A673 (cell line): ENCODE measurements at places on chromosomes 11 and 22.

DNA sequence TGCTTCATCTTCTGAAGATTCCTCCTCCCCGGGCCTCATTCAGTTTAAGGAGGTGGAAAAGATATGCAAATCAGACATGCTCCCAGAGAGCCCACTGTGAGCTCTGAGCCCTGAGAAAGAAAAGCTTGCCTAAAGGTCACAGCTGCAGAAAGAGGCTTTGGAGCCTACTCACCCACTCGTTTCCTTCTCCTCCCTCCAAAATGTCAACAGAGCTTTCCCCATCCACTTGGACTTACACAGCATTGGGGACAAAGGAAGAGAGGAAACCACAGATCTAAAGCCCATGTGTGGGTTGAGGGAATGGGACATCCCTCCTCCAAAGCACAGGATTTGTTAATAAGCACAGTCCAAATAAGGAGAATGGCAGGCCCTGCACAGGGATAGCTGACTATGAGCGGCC is 158.4 kb downstream of the ETS1 start:
- DNase-seq, result no peak

- no peak for DNase-seq
Observed at GRCh38 chr11:22497474-22497873, 128.1 kb downstream of the FANCF start.

GRCh38 chr11:60899046-60899936 is 7.1 kb downstream of the PRPF19 start:
- DNase-seq, result peak; percentile 87

DNA sequence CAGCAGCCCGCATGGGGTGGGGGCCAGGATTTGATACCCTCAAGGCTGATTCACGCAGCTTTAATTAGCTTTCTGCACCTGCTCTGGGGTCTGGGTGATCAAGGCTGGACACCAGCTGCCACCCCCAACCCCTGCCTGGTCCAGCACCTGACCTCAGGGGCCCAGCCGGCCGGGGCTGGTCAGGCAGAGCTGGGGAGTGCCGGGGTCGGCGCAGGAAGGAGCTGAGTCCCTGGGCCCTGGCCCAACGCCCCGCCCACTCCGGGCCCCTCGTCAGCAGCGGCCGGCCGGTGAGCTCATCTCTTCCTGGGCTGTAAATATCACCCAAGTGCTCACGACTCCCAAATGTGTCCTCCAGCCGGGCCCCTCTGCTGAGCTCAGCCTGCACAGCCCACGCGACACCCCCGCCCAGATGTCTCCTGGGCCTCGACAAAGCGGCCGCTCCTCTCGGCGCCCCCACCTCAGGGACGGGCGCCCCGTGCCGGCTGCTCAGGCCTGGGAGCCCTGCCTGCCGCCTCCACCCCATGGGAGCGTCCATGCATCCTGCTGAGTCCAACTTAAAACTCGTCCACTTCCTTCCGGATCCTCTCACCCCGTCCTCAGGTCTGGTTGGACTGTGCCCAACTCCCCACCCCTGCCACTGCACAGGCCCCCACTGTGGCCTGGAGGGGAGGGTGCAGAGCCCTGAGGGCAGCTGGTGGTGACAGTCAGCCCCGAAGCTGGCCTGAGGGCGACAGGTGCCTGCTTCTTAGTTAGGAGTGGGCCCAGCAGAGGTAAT is 29.0 kb downstream of the RTN4R start:
- peak; percentile 22 for DNase-seq

GRCh38 chr11:27545946-27546345 is 39.4 kb upstream of the LIN7C start:
- DNase-seq, result peak; percentile 48

GRCh38 chr11:33778675-33779074 is 4.4 kb upstream of the FBXO3 start:
- DNase-seq, result peak; percentile 88

DNA sequence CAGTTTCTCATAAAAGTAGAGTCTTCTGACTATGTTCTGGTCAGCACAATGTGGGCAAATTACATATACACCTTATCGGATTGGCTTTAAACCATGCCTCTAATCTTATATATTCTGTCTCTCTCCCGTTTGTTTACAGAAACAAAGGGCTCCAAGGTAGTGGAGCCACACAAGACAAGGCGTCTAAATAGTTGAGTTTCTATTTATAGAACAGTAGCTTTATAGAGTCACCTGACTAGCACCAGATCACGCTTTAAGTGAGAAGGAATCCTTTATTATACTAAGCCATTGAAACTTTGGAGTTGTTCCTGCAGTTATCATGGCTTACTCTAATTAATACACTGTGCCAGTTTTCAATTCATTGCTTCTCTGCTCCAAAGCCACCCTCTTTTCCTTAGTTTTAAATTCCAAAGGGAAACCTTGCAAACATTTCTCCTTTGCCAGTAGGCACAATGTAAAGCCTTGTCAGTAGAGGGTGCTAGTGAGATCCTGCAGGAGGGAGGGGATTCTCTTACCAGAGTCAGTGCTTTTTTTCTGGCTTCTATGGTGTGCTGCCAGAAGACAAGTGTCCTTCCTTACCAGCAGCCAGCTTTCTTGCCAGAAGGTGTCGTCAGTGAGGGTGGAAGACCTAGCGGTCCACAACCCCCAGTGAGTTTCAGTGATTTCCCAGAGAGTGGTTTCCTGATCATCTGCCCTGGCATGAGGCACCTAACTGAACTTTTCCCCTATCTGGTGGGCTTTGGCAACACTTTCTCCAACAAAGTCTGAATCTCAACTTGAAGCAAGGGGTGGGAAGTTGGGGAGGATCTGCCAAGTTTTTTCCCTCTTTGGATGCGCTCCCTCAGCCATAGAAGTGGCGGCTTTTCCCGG is 71.7 kb downstream of the RAB38 start:
- peak; percentile 92 for DNase-seq

- peak; percentile 20 for DNase-seq
Observed at GRCh38 chr22:22709719-22710445, 65.5 kb downstream of the GGTLC2 start.

DNA sequence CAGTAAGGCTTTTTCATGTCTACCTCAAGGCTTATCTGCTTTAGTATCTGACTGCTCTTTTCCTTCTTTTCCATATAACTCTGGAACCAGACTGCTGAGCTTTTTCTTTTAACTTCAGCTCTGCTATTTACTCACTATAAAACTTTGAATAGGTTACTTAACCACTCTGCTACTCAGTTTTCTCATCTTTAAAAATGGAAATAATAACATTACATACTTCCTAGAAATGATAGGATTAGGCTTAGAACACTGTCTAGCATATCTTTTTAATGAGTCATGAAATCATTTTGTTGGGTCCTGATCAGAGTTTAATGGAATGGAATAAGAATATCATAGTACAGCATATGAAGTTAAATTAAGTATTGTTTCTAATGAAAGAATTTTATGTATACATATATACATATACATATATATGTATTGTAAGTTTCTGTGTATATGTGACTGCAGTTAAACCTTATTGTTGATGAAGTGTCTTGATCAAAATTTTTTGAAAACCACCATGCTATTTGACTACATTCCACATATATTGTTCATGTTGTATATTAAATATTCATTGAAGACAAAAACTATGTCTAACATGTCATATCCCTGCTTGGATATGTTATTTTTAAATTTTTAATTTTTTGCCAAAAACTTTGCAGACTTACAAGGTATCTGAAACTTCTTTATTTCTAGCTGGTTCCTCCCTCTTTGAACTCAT is 120.2 kb downstream of the METTL15 start:
- peak; percentile 49 for DNase-seq

DNA sequence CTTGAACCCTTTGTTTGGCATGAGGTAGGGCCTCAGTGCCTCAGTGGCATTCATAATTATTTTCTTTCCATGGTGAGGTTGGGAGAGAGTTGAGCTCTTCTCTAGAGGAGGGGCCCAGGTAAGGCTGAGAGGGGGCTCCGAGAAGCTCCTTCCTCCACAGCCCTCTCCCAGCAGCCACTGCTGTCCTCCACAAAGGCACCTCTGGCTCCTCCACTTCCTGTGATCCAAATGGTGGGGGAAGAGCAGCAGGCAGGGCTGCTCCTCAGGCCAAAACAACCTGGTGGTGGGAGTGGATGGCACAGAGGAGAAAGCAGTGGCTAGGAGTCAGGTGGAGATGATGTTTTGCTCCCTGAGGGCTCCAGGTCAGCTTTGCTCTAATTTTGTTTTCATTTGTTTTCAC is 13.3 kb downstream of the ROBO4 start:
- DNase-seq, result no peak

GRCh38 chr22:33747576-33748180 is 172.6 kb downstream of the LARGE1 start:
- no peak for DNase-seq

DNA sequence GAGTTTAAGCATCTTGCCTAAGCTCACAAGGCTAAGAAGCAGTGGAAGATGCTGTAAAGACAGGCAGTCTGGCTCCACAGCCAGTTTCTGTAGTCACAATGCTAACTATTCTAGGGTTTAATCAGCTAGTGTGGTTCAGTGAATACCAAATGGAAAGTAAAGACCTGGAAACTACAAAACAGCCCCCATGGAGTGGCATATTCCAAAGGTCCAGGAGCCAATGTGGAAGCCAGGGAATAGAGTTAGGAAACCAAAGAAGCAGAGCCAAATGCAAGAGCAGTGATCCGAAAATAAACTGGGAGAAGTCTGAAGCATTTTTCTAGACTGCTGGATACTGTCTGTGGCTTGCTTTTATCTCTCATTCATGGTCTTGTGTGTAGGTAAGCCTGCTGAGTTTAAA is 731.2 kb upstream of the ANO5 start:
- DNase-seq, result no peak

GRCh38 chr11:104130161-104130560 is 33.8 kb downstream of the PDGFD start:
- DNase-seq, result no peak

- DNase-seq, result peak; percentile 30
Observed at GRCh38 chr22:44592824-44593148, 94.8 kb upstream of the RTL6 start.

DNA sequence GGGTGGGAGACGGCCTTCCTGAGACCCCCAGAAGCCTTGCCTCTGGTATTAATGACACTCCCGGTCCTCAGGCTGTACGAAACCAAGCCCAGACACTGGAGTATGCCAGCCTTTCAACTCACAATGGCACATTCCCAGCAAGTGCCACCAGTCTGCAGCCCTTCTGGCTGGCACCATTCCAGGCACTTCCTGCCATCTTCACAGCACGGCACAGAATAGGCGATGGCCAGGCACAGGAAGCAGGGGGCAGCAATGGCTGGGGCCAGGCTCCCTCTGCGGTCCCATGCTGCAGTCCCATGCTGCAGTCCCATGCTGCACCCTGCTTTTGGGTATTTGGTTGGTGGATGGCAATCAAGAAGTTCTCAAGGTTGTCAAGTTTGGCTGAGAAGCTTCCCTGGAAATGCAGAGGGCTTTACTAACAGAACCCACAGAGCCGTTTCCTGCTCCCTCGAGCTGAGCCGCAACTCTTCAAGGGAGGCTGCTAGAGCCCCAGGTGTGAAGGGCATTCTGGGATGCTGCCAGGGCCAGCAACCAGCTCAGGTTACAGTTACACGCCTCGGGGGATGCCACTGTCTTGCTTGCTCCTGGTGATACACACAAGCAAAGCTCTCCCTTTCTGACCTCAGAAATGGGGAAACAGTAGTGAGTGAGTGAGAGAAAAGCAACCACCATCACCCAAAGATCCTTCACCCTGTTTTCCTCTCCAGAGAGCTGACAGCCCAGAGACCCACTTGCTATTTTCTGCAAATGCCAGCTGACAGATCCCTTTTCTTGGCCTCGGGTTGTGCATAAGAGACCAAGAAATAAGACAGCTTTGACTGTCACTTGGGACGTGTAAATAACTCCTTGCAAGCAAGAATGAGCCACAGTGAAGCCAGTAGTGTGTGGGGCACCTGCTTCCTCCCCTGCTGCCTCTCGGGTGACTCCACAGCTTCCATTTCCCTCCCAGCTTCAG is 23.9 kb downstream of the LRFN4 start:
- peak; percentile 72 for DNase-seq

- DNase-seq, result no peak
Observed at GRCh38 chr11:113876074-113876797, 864 bp upstream of the USP28 start.

DNA sequence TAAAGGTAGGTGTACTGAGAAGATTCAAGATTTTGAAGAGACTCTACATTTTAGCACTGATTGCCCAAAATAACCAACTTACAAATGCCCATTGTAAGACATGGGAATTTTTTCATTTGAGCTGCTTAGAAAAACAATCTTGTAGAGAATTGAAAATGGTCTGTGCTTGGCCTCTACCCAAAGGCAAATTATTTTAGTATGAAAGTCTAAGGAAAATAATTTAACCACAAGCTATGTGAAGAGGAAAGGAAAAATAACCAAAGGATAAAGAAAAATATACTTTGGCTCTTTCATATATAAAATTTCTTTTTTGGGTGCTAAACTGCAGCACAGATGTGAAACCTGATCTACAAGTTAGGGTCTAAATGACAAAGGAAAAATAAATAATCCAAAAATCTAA is 54.9 kb downstream of the ME3 start:
- DNase-seq, result no peak

- peak; percentile 88 for DNase-seq
Observed at GRCh38 chr22:42964994-42965699, 49.8 kb downstream of the PACSIN2 start.

DNA sequence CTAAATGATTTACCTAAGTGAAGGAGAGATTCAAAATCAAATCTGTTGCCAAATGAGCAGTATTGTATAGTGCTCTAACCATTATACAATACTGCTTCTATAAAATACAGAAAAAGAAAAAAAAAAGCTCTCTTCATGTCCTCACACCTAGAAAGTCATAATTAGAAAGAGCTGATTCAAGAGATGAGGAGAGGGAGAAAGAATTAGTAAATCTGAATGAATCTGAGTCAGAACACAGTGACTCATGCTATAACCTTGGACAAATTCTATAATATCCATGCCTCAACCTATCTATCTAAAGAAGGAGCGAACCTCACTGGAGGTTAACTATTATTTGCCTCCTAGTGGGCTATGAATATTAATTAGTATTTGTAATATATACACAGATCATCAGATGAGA is 29.4 kb downstream of the AMBRA1 start:
- no peak for DNase-seq

GRCh38 chr11:130122141-130122575 is 37.4 kb upstream of the ST14 start:
- DNase-seq, result no peak

DNA sequence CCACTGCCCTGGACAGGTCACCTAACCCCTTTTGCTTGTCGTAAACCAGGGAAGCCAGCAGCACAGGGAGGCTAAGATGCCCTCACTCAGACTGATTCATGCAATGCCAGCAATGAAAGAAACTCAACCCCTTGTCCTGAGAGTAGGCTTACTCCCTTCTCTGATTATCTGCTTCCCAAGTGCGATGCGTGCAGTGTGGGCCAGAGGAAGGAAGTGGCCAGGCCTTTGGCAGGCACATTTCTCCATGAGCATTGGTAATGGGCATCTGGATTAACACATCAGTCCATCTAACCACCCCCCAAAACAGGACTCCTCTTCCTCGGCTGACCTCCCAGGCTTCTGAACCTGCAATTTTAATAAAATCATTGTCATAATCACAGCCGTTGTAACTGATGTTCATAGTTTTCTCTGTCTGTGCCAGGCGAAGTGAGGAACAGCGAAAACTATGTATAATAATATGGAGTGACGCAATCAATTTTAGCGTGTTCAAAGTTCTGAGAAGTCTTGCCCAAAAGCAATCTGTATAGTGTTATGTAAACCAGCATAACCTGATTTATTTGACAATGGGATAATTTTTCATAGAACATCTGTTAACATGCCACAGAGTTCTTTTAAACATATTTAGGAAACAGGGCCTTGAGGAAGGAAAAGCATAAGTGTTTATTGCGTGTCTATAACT is 33.9 kb downstream of the TST start:
- no peak for DNase-seq
